ENCODE measurements at places on chromosomes 6 and 20.

DNA sequence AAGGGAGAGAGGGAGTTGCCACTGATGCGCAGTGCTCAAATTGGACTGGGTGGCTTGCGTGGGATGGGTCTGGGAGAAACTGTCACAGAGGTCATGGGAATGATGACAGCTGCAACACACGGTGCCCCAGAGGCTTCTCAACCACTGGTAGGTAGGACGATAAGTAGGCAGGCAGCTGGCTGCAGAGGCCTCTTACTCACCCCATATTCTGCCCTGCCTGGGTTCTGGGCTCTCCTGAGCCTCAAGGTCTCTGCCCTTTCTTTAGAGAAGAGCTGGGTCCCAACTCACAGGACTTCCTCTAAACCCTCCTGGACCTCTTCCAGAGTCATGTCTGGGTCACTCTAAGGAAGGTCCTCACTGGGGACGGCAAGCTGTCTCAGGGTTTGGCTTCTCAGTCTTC lies 37.2 kb upstream of the RNF24 start:
- DNase-seq, result no peak

GRCh38 chr6:84007871-84008270 lies 25.7 kb upstream of the MRAP2 start:
- DNase-seq, result no peak

DNA sequence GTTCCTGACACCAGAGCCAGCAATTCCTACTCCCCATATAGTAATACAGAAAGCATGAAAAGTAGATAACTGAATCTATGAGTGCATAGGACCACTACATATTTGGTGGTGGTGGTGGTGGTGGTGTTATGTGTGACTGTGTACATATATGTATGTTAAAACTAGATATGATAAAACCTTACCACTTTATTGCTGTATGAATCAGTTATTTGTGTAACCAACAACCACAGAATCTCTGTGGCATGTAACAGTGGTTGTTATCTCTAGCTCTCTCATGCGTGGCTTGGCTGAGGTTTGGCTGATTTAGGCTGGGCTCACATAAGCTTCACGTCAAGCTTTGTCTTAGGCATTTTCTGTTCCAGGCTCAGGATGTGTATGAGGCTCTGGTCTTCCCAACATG lies 55.7 kb downstream of the PLCB1 start:
- DNase-seq, result no peak

DNA sequence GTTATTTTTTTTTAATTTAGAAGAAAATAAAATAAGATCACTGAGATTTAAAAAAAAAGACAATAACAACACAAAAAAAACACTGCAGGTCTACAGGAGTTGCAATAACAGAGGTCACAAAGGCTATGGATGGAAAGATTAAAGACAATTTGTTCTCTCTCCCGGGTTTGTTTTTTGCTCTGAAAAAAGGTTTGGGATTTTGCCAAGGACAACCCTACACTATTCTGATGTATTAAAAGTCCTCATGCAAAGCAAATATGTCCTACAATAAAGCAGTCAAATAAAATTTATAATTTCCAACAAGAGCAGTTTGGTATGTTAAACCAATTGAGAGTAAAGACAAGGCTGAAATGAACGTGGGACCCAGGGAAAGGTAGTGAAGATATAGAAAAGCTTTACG lies 55.6 kb downstream of the PTPRK start:
- DNase-seq, result no peak

GRCh38 chr6:43786664-43787329 lies 16.8 kb downstream of the VEGFA start:
- DNase-seq, result no peak

GRCh38 chr6:11143394-11144371 lies 32.2 kb upstream of the ERVFRD-1 start:
- DNase-seq, result no peak

- no peak for DNase-seq
Observed at GRCh38 chr6:53161481-53162009, 12.9 kb upstream of the GCM1 start.

GRCh38 chr6:56505512-56506260 lies 137.0 kb downstream of the DST start:
- no peak for DNase-seq

- DNase-seq, result no peak
Observed at GRCh38 chr6:88662653-88663174, 300.7 kb downstream of the RNGTT start.

- DNase-seq, result no peak
Observed at GRCh38 chr6:25351485-25351884, 72.3 kb downstream of the CARMIL1 start.

DNA sequence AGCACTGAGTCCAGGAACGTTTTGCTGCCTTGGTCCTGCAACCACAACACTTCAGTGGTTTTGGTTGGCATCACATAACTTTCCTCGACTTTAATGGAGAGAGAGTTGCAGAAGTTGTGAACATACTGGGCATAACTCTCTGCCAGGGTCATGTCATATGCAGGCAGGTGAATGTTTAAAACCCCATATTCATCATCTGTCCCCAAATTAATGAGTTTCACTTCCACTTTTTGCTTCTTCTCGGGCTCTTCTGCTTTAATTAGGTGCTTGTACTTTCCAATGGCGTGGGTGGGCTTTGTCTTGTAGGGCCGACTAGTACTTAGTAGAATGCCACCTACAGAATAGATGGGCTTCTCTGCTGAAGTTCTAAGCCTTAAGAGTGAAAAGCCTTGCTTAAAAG lies 45.2 kb upstream of the TFAP2A start:
- DNase-seq, result no peak

DNA sequence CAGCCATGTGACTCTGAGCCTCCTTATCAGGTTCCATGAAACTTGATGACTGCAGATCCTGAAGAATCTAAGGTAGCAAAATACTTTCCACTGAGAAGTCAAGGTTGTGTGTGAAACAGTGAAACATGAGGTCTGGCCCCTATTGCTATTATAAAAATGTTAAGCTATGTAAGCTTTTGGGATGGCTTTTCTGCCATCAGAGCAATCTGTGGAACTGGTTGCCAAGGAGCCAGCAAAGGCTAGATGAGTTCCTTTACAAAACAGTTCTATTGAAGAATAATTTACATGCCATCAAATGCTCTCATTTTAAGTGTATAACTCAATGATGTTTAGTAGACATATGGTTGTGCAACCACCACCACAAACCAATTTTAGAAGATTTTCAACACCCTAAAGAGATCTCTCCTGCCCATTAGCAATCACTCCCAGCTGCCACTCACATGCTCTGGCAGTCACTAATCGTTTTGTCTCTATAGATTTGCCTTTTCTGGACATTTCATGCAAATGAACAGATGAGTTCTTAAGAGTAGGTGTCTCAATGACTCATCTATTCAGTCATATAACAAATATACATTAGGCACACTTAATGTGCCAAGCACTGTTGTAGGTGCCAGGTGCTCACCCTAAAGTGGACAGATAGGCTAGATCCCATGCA lies 19.9 kb upstream of the MEP1A start:
- DNase-seq, result no peak

DNA sequence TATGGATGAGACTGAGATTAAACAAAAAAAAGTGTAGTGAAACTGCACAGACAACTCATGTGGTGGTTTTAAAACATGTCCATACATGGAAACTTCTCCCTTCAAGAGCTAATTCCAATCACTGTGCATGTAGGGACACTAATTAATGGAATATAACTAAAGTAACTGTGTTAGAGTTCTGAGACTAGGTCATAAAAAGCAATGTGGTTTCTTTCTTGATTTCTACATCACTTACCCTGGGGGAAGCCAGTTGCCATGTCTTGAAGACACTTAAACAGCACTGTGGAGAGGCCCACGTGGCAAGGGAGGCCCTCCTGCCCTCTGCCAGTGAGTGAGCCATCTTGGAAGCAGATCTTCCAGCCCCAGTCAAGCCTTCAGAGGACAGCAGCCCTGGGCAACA lies 118.2 kb upstream of the DST start:
- DNase-seq, result no peak

DNA sequence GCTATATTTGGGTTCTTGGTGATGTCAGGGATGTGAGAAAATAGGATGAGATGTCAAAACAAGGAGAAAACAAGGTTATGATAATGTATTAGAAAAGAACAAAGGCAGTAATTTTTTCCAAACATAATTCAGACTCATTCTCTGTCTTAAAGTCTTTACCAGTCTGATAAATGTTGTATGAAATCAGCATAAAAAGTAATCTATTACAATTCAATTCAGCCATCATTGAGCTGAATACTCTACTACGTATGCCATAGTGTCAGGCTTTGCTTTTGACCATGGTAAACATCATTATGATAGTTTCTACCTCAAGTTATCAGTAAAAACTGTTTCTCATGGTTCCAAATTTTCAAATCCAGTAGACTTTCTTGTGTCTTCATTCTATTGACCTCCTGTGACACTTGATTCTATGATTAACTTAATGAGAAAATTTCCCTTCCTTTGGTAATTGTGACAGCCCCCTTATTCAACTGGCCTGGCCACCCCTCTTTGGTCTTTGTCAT lies 75.0 kb downstream of the EPHA7 start:
- DNase-seq, result no peak

DNA sequence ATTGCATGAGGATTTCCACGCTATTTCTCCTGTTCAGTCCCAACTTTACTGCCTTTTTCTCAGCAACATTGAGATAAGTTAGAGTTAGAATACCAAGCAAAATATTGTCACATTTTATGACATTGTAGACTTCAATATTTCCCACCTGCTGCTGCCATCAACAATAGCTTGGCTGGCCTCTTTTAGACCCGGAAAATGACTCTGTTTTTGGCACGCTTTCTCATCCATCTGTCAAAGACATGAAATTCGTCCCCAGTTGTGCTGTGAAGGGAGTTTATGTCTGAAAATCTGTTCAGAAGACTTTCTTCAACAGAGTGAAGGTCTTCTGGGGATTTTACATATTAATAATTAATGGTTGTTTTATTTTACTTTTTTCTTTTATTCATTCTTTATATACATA lies 857.3 kb downstream of the FRK start:
- no peak for DNase-seq

DNA sequence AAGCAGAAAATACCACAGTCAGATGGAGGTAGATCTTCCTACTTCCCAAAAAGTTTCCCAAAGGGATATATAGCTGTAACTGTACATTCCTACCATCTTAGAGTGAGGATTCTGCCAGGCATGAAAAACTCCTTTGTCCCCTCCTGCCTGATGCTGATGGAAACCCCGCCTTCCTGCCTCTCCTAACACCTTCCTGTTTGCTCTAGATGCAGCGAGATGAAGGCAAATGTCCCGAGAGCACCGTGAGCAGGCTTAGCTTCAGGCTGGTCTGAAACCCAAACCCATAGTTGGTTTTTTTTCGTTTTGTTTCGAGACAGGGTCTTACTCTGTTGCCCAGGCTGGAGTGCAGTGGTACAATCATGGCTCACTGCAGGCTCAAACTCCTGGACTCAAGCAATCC lies 55.6 kb downstream of the MYB start:
- no peak for DNase-seq

DNA sequence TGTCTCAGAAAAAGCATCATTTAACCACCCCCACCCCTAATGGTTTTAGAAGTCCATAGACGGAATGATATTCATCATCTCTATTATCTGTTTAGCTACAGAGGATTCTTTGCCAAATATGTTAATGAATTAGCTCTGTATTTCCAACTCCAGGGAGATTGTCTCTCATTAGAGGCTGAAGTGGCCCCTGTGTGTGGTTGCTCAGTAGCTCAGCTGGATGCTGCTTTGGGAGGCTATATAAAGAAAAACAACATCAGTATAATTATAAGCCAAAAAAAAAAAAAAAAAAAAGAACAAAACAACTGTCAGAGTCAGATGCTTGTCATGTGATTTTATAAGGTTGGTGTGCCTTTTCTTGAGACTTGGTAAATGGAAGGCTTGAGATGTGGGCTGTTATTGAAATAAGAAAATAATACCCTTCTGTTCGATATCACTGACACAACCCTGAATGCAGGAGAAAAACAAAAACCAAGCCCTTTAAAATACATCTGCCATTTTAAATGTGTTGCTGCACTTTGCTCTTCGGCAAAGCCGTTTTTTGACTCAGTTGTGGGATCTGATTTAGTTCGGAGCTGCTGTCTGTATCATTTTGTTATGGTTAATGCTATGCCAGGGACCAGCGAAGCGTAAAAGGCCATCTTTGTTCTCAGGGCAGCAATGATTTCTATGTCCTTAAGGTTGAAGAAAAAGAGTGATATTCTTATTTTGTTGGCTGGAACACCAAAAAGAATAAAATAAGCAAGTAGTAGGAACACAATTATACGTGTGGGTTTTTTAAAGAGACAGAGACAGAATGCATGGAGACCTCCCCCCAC lies 422.6 kb downstream of the QKI start:
- DNase-seq, result no peak

DNA sequence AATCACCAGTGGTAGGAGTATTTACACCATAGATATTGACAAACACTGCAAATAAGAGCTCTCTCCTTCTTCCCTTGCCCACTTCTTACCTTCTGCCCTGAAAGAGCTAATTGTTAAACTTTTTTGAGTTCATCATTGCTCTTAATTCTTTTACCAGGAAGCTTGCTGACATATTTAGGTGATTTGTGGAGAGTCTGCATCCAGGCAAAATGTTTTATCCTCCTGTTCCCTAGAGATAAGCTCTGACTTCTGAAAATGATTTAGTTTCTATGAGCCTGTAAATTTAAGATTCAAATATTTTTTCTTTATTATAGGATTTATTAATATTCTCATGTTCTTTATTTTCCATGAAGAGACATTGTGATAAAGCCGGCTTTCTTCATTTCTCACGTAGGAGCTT lies 81.5 kb downstream of the ADGRB3 start:
- DNase-seq, result no peak

GRCh38 chr20:4774207-4774606 lies 52.5 kb downstream of the PRND start:
- DNase-seq, result no peak

DNA sequence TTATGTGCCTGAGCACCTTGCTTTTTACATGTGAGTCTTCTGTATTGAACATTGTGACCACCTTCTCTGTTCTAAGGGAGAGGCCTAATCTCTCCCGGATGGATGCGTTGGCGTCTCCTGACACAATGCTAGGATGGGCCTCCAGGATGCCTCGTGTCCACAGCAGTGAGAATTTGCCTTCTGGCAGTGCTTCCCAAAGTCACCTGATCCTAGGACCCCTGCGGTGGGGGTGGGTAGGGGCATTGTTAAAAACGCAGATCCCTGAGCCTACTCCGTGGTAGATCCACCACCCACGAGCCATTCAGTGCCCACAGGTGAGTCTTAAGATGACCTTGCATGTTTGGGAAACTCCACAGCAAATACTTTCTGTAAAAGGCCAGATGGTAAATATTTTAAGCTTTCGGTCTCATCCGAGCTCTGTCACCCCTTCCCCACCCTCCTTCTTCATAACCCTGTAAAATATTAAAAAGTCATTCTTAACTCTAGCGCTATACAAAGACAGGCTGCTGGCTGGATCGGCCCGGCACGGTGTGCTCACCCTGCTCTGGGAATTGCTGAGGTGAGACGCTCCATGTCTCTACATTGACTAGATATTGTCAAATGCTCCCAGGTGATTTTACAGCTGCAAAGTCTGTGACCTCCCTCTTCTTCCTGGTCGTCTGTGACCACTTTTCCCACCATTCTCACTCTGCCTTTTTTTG lies 106.7 kb upstream of the IYD start:
- no peak for DNase-seq
